ENCODE measurements at places on chromosomes 13 and 19.

GRCh38 chr19:3722443-3723109, 14.4 kb downstream of the TJP3 start:
- no peak for DNase-seq

DNA sequence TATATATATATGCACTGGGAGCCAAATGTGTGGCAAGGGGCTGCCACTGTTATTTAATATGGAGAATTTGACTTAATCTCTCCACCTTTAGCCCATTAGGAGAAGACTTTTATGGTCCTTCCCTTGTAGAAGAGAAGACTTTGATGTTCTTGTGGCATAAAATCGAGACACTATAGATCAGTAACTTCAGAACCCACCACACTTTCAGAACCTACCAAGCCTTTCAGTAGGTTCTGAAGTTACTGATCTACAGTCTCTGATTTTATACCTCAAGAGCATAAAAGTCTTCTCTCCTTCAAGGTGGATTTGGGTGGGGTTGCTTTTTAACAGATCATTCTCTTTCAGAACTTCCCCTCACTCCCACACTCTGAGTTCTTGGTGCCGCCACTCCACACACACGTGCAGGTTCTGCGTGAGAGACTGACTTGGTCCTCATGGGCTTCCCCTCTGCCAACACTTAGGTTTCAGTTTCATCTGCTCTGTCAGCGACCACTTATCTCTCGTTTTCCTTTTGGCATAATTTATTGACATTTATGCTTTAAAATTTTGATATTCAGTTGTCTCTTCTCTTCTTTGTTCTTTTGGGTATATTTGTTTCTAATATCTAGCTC, 213.4 kb upstream of the PCDH17 start:
- DNase-seq, result no peak

- no peak for DNase-seq
Measured at GRCh38 chr13:98985591-98985990, 7.7 kb upstream of the DOCK9 start.

DNA sequence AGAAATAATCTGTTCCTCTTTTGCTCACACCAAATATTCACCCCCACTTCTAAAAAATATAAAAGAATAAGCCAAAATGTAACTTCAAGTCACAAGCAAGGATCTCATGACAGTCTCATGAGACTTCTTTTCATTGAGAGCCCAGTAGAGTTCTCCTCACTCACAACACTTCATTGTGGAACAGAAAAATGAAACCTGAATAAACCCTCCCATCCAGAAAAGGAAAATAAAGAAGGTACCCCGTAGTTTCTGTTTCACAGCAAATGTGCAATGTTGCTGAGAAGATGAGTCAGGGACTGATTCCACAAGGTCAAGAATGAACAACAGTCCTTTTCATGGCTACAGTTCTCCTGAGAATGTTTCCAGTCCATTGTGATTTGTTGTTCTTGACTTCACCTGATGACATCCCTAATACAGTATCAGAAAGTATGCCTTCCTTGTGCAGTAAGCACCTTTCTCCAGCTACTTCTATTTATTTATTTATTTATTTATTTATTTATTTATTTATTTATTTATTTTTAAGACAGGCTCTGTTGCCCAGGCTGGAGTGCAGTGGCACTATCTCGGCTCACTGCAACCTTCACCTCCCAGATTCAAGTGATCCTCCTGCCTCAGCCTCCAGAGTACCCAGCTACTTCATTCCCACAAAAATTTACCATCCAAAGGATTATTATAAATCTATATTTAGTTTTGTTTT, 6.4 kb upstream of the ZNF841 start:
- DNase-seq, result no peak

GRCh38 chr13:22372261-22372660, 701.4 kb downstream of the FGF9 start:
- no peak for DNase-seq

DNA sequence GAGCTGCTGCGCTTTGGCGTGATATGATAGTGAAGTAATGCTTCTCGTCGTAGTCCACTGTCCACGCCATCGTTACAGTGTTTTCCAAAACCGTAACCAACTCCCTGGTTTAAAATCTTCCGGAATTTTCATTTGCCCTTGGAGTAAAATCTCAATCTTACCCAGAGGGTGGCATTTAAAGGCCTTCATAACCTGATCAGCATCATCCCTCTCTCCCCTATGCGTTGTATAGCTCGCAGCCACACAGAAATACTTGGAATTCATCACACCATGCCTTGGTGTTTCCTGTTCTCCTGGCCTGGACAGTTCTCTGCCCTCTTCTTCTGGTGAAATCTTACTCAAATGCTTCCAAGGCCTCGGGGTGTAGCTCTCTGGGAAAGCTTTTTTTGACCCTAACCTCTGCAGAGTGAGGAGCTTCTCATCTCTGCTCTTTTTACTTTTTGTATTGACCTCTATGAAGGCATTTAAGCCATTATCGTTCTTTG, 839 bp downstream of the MPHOSPH8 start:
- DNase-seq, result no peak

- DNase-seq, result no peak
Measured at GRCh38 chr13:100543872-100544602, 44.6 kb downstream of the GGACT start.

DNA sequence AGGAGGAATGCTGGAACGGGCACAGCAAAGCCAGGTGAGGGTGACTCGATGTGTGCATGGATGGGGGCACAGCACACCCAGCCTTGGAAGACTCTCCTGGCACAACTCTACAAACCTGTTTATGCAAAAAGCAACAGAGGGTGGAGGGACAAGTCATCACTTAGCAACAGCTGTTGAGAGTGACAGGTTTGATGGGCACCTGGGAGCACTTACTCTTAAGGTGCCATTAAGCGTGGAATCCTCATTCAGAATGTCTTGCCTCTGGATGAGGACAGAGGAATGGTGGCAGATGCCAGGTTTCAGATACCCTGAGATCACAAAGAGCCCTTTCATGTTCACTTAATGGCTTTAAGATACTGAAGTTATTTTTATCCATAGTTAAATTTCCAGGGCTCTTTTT, 97.0 kb downstream of the DCT start:
- DNase-seq, result no peak

- DNase-seq, result no peak
Measured at GRCh38 chr19:47020132-47020805, 632 bp downstream of the NPAS1 start.

- DNase-seq, result no peak
Measured at GRCh38 chr19:55156202-55157063, 1.1 kb downstream of the TNNI3 start.

DNA sequence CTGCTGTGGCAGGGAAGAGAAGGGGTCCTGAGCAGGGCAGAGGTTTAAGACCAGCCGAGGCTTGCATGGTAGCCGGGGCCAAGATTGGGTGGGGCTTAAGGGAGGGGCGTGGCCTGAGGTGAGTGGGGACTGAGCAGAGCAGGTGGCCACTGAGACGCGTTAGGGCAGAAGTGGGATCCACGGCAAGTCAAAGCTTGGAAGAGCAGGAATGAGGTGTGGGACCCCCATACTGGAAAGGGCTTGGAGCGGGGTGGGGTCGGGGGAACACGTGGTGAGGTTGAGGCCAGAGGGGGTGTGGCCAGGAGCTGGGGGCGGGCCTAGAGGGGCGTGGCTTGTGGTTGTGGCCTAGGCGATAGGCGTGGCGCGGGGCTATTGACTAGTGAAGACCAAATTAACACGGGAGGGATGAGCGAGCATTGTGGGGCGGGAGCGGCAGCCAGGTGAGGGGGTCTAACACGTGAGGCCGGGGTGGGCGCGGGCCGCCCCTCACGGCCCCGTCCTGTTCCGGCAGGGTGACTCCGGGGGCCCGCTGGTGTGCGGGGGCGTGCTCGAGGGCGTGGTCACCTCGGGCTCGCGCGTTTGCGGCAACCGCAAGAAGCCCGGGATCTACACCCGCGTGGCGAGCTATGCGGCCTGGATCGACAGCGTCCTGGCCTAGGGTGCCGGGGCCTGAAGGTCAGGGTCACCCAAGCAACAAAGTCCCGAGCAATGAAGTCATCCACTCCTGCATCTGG, 3.3 kb downstream of the CFD start:
- peak; percentile 61 for DNase-seq

- DNase-seq, result no peak
Measured at GRCh38 chr13:113931841-113932459, 41.9 kb downstream of the C13orf46 start.

DNA sequence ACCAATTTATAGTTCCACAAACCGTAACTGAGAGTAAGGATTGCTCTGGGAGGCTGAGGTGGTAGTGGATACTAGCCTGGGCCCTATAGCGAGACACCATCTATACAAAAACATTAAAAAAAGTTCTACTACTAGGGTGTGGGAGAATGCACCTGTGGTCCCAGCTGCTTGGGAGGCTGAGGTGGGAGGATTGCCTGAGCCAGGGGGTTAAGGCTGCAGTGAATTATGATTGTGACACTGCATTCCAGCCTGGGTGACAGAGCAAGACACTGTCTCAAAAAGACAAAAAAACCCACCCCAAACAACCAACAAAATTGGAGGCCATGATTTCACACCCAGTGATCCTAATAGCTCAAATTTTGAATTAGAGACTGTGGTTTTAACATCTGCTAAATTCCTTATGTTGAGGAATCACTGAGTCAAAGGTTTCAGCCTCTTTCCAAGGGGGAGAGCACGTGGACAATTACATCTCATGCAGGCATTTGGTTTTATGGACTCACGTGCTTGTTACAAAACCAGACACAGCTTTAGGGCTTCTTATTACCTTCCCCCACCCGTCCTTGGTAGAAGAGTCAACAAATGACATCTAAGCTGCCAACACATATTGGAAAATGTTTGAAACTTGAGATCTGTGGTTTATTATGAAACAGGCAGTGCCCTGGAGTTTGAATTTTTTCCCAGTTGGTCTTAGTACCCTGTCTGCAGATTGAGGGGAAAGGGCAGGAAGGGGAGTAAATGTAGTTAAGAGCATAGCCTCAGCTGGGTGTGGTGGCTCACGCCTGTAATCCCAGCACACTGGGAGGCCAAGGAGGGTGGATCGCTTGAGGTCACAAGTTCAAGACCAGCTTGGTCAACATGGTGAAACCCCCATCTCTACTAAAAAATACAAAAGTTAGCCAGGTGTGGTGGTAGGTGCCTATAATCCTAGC, 18.5 kb downstream of the CYP2A6 start:
- no peak for DNase-seq

GRCh38 chr13:34356686-34357434, 538.9 kb downstream of the RFC3 start:
- no peak for DNase-seq

DNA sequence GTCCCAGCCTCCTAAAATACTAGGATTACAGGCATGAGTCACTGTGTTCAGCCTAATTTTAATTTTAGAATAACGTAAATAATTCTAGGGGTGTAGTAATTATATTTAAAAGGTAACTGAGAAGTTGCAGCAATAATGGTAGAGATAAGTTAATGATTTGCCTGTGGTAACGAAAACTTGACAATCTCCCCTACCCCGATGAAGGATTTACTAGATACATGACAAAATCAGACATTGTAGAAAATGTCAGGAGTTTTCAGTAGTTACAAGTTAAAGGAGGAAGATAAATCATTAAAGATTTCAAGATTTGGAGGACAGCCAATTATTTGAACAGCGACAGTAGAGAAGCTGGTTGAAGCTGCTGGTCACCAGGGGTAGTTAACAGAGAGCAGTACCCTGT, 652.2 kb upstream of the PCDH20 start:
- DNase-seq, result no peak

DNA sequence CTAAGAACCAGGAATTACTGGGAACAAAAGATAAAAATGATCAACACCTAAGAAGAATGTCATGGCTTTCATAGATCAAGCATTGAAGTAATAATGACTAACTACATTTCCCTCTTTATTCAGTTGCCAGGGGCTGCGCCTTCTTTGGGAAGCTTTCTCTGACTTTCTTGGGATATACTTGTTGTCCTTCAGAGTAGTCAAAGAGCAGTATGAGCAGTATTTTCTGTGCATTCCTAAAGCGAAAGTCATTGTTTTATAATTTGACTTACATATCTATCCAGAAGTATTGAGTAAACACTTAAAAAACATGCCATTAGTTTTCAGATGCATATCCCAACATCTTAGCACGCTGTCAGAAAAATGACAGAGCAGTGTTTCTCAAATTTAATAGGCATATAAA, 2412.4 kb downstream of the PCDH9 start:
- DNase-seq, result no peak

DNA sequence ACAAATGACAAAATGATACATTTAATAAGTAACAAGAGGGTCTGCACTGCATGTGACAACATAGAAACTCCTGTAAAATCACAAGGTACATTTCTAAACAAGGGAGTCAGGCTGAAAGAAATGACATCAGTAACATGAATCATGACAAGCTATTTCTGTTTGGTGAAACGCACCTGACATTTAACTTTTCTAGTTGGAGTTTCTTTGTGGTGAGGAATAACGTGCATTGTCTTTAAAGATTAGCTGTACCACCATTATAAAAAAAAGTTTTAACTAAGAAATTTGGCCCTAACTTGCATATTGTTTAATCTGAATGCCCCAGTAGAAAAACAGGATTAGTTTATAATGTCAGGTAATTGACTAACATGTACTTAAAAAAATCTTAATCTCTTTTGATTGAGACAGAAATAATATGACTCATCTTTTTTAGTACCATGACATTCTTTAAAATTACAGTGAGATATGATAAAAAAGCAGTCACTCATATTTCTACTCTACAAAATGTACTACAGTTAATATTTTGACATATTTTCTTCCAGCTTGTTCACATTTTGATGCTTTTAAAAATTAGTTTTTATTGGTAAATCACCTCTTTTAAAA, 418.2 kb downstream of the KLF12 start:
- no peak for DNase-seq

- no peak for DNase-seq
Measured at GRCh38 chr13:32010136-32010535, 21.4 kb upstream of the FRY start.

Data from stimulated activated CD8-positive, alpha-beta memory T cell treated with anti-CD3 and anti-CD28 coated beads, Interleukin-7, amount 100 ng/mL, for 4 hours (primary cell).